ENCODE measurements at places on chromosomes 13 and 19. TPM values are rescaled to one million over a fixed set of nuclear protein-coding genes. Genes with fewer than 3 reads are reported as not detected.

Gene SF3A2
- total RNA-seq, result 19.2 TPM

Gene CYP4F8
- not detected for total RNA-seq

Gene ZNF493
- 7.9 TPM for total RNA-seq

DNA sequence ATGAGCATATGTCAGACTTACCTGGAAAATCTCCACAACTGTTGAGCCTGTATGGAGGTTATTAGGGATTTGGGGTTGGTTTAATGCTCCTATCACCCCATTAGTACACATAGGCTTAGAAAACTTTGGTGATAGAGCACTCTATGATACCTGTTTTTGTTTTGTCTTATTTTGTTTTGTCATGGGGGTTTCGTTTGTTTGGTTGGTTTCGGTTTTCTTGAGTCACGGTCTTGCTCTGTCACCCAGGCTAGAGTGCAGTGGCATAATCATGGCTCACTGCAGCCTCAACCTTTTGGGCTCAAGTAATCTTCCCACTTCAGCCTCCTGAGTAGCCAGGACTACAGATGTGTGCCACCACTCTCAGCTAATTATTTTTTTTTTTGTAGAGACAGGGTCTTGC, 70.0 kb downstream of the MZT1 start:
- H3K4me1 ChIP-seq, result no peaks in the 10 kb centered on the region
- no peaks in the 10 kb centered on the region for H3K36me3 ChIP-seq
- DNase-seq, result no peak
- no peak overlapping the region for H3K27ac ChIP-seq

Gene ZNF99
- 0.11 TPM for total RNA-seq

Gene ZMYM5
- total RNA-seq, result 8.2 TPM

DNA sequence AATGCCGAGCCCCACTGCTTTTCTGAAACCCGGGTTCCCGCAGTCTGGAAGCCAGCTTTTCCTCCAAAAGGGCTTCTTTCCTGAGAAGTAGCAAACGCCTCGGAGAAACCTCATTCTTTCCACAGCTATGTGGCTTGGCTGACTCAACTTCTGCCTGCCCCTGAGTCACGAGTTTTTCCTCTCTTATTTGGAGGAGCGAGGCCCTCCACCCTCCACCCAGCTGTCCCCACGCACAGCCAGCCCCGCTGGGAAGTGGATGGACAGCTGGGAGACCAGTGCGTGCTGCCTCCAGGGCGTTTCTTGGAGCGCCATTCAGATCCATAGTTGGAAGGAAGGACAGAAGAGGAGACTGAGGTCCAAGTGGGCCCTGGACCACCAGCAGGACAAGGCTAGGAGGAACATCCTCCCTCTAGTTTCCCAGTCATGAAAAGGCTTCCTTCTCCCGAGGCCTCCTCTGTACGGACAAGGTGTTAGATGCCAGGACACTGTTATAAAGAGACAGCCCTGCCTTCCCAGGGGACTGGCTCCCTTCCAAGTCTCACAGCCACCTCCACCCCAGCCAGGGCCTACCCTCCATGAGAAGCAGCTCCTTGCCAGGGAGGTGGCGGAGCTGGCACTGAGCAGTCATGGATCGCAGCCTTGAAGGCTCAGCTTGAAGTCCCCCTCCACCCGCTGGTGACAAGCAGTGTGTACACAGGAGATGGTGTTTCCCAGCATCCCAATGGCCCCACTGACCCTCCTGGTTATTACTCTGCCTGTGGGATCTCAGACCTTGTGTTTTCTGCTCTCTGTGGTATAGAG, 2.5 kb upstream of the PLEKHF1 start:
- H3K27me3 ChIP-seq, result no peaks in the 10 kb centered on the region
- DNase-seq, result peak; percentile 78
- H3K27ac ChIP-seq, result peak overlapping the region; percentile 96
- H3K4me1 ChIP-seq, result peaks cover 56% of the 10 kb centered on the region
- no peak overlapping the region for H3K4me3 ChIP-seq
- no peaks in the 10 kb centered on the region for H3K36me3 ChIP-seq

Gene FGF9
- total RNA-seq, result 7.6 TPM

- H3K4me3 ChIP-seq, result no peak overlapping the region
- H3K27ac ChIP-seq, result no peak overlapping the region
- H3K36me3 ChIP-seq, result no peaks in the 10 kb centered on the region
- H3K27me3 ChIP-seq, result no peaks in the 10 kb centered on the region
- H3K4me1 ChIP-seq, result peaks cover 4% of the 10 kb centered on the region
- no peak for DNase-seq
Measured at GRCh38 chr19:21314676-21315075, 14.5 kb downstream of the ZNF708 start.

Gene F2RL3
- 4.1 TPM for total RNA-seq

- no peaks in the 10 kb centered on the region for H3K4me1 ChIP-seq
- H3K36me3 ChIP-seq, result peaks cover 39% of the 10 kb centered on the region
- H3K27ac ChIP-seq, result no peak overlapping the region
- no peak overlapping the region for H3K4me3 ChIP-seq
- H3K27me3 ChIP-seq, result no peaks in the 10 kb centered on the region
- no peak for DNase-seq
Measured at GRCh38 chr19:961866-962620, 22.1 kb upstream of the WDR18 start.

GRCh38 chr13:77497835-77498234, 37.7 kb upstream of the SCEL start:
- DNase-seq, result no peak
- H3K4me1 ChIP-seq, result no peaks in the 10 kb centered on the region
- no peaks in the 10 kb centered on the region for H3K27me3 ChIP-seq

DNA sequence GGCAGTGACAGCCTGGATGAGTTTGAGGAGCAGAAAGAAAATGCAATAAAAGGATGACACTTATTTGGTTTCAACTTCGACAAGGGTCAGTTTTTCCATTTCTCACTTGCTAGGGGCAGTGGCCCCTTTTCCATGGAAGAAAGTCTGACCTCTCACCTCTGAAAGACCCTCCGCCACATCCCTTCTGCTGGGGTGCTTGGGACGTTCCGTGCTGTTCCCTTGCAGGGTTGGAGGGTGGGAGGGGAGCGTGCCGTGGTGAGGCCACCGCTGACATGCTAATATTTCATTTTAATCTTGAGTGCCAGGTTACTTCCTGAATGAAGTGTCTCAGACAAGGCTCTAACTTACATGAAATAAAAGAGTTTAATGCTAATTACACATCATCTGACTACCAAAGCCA, 5.2 kb upstream of the ZNF536 start:
- H3K27ac ChIP-seq, result no peak overlapping the region
- no peaks in the 10 kb centered on the region for H3K36me3 ChIP-seq
- H3K4me1 ChIP-seq, result no peaks in the 10 kb centered on the region
- no peak for DNase-seq

DNA sequence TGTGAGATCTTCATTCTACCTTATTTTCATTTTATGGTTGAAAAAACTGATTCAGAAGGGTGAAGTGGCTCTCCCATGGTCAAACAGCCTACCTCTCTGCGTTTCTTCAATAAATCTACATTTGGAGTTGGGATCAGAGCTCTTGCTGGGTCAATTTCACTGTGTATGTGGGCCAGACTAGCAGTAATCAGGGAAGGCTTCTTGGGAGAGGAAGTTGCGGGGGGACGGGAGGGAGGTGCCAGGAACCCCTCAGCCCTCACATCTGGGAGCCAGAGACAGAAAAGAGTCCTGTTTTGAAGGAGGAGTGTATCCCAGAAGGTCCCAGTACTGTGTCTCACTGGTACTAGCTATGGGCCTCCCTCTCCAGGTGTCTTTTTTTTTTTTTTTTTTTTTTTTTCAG, 934 bp downstream of the KXD1 start:
- peaks cover 38% of the 10 kb centered on the region for H3K4me1 ChIP-seq
- H3K27ac ChIP-seq, result no peak overlapping the region
- no peak for DNase-seq

GRCh38 chr19:7558667-7559066, 23.1 kb downstream of the PNPLA6 start:
- DNase-seq, result no peak
- H3K4me1 ChIP-seq, result no peaks in the 10 kb centered on the region
- H3K27me3 ChIP-seq, result no peaks in the 10 kb centered on the region
- H3K4me3 ChIP-seq, result no peak overlapping the region
- H3K36me3 ChIP-seq, result peaks cover 56% of the 10 kb centered on the region
- H3K27ac ChIP-seq, result no peak overlapping the region

GRCh38 chr13:76769271-76769791, 116.9 kb downstream of the KCTD12 start:
- peaks cover 7% of the 10 kb centered on the region for H3K4me1 ChIP-seq
- H3K27ac ChIP-seq, result no peak overlapping the region
- H3K4me3 ChIP-seq, result no peak overlapping the region
- no peaks in the 10 kb centered on the region for H3K36me3 ChIP-seq
- no peak for DNase-seq
- H3K27me3 ChIP-seq, result no peaks in the 10 kb centered on the region

DNA sequence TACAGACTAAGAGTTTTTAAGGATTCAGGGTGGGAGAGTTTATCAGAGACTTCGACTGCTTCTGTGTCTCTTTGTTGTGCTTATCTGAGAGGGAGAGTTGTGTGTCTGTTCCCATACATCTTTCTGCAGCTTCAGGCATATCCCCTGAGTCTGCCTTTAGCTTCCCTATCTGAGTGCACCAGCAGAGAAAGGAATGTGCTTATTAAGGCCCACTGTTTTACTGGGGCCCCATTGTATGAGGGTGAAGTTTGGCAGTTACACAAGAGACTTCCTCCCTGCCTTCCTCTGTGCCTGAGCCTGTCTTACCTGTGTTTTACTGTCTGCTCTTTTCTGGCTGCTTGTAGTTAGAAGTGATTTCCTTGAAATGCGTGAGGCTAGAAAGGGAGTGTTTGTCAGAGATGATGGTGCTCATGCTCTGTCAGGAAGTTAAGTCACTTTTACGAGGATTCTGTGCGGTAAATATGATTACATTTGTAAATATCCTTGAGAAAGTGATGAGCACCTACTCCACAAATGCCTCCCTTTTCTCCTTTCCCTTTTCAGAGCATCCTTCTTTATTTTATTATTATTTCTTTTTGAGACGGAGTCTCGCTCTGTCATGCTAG, 1228.9 kb upstream of the MIR17HG start:
- no peaks in the 10 kb centered on the region for H3K4me1 ChIP-seq
- H3K27me3 ChIP-seq, result no peaks in the 10 kb centered on the region
- H3K27ac ChIP-seq, result no peak overlapping the region

GRCh38 chr19:55485439-55486011, 537 bp downstream of the NAT14 start:
- peak overlapping the region; percentile 70 for H3K27ac ChIP-seq
- H3K4me1 ChIP-seq, result peaks cover 44% of the 10 kb centered on the region
- H3K4me3 ChIP-seq, result peak overlapping the region; percentile 42
- H3K27me3 ChIP-seq, result no peaks in the 10 kb centered on the region
- DNase-seq, result peak; percentile 38

- H3K27ac ChIP-seq, result peak within 1 kb of the TSS; percentile 56
- peaks cover 59% of the 10 kb centered on the region for H3K27me3 ChIP-seq
- DNase-seq, result peak; percentile 42
Measured at GRCh38 chr19:11418549-11419506, at the start of gene RGL3. Gene RGL3 (minus strand): TSS chr19:11419314. CDS start chr19:11419278, 36 bp downstream.

DNA sequence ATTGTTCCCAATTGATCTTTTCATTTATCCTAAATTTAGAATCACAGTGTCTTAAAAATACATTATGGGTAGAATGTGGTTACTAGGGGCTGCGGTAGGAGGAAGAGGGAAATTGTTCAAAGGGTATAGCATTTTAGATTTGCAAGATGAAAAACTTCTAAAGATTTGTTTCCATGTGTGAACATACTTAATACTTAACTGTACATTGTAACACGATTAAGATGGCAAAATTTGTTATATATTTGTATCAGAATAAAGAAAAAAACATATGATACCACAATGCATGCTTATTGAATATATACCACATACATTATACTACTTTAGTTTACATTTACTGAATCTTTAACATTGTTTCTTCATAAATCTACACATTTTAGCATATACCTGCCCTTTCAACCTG, 677.3 kb upstream of the PCDH20 start:
- H3K4me3 ChIP-seq, result no peak overlapping the region
- no peaks in the 10 kb centered on the region for H3K27me3 ChIP-seq
- no peak overlapping the region for H3K27ac ChIP-seq
- no peaks in the 10 kb centered on the region for H3K36me3 ChIP-seq

- H3K27ac ChIP-seq, result peak overlapping the region; percentile 57
- H3K4me1 ChIP-seq, result no peaks in the 10 kb centered on the region
- DNase-seq, result no peak
- no peak overlapping the region for H3K4me3 ChIP-seq
- no peaks in the 10 kb centered on the region for H3K27me3 ChIP-seq
- no peaks in the 10 kb centered on the region for H3K36me3 ChIP-seq
Measured at GRCh38 chr19:56306016-56306415, 8.6 kb downstream of the ZSCAN5A start.

DNA sequence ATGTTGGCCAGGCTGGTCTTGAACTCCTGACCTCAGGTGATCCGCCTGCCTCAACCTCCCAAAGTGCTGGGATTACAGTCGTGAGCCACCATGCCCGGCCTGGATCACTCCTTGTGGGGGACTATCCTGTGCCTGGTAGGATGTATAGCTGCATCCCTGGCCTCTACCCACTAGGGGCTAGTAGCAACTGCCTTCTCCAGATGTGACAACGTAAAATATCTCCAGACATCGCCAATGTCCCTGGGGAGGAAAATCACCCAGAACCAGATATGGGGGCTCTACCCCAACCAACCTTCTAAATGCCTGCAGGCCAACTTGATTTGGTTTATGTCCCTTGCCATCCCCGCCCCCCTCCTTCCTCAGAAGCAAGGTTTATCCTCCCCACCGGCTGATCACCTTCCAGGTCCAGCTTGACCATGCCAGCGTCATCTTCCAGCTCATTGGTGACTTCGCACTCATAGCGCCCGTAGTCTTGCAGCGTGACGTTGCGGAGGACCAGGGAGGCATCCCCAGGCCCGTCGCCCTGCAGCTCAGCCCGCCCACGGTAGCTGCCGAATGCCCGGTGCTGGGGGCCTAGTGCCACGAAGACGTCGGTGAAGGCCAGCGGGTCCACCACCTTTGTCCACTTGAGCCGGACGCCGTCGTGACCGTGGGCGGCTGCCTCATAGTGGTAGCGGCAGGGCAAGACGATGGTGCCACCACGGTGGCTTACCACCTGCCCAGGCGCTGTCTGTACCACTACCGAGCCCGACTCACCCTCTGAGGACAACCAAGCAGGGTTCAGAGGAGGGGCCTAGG, 12.5 kb downstream of the TM6SF2 start:
- H3K36me3 ChIP-seq, result no peaks in the 10 kb centered on the region
- no peak overlapping the region for H3K4me3 ChIP-seq

Gene IGSF23
- total RNA-seq, result not detected

DNA sequence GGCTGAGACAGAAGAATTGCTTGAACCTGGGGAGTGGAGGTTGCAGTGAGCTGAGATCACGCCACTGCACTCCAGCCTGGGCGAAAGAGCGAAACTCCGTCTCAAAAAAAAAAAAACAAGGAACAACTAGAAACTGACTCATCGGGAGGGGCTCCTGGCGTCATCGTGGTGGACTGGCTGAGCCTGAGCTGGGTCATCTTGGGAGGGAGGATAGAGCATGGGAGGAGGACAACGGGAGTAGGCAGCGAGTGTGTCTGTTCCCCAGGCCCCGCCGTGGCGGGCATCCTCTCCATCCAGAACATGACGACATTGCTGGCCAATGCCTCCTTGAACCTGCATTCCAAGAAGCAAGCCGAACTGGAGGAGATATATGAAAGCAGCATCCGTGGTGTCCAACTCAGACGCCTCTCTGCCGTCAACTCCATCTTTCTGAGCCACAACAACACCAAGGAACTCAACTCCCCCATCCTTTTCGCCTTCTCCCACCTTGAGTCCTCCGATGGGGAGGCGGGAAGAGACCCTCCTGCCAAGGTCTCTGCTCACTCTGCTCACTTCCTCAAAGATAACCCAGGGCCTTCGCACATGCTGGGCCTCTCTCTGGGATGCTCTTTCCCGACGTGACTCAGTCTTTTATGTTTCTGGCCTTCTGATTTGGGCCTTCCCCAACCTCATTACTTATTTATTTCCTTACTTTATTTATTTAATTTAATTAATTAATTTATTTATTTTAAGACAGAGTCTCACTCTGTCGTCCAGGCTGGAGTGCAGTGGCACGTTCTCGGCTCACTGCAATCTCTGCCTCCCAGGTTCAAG, 16.6 kb downstream of the DDX39A start:
- H3K36me3 ChIP-seq, result peaks cover 91% of the 10 kb centered on the region
- H3K27ac ChIP-seq, result no peak overlapping the region
- H3K4me1 ChIP-seq, result peaks cover 6% of the 10 kb centered on the region
- no peak for DNase-seq
